Aortic smooth muscle cell (primary cell): ENCODE measurements at places on chromosomes 7 and 10. TPM values are rescaled to one million over a fixed set of nuclear protein-coding genes. Genes with fewer than 3 reads are reported as not detected.

TES gene
- 41.2 and 45.2 TPM in 2 replicates for total RNA-seq

ACBD7 gene
- total RNA-seq: 4.8 and 5.3 TPM in 2 replicates

TRPV6 gene
- under 0.01 and 0.13 TPM in 2 replicates for total RNA-seq

GPR26 gene
- total RNA-seq: not detected in 2 replicates

PNLIPRP1 gene
- not detected in 2 replicates for total RNA-seq

MSS51 gene
- 1.1 and 1.2 TPM in 2 replicates for total RNA-seq

SPDYE16 gene
- total RNA-seq: 0.06 and 0.13 TPM in 2 replicates

CACNA2D1 gene
- 125 and 312 TPM in 2 replicates for total RNA-seq

UTF1 gene
- not detected in 2 replicates for total RNA-seq

NUTM2E gene
- total RNA-seq: under 0.01 and 0.19 TPM in 2 replicates

GPNMB gene
- 172 and 285 TPM in 2 replicates for total RNA-seq

CALCR gene
- not detected in 2 replicates for total RNA-seq

GNAT3 gene
- not detected in 2 replicates for total RNA-seq

DLX5 gene
- not detected in 2 replicates for total RNA-seq

PIP gene
- not detected in 2 replicates for total RNA-seq

PRTFDC1 gene
- 57.2 and 63.4 TPM in 2 replicates for total RNA-seq

ITIH2 gene
- 0.06 and 0.13 TPM in 2 replicates for total RNA-seq

FRMD4A gene
- 45.0 and 58.9 TPM in 2 replicates for total RNA-seq

SDHAF3 gene
- total RNA-seq: 6.0 and 9.0 TPM in 2 replicates

TNKS2 gene
- total RNA-seq: 54.0 and 58.3 TPM in 2 replicates

GRM8 gene
- total RNA-seq: not detected in 2 replicates

LMBR1 gene
- 31.8 and 44.4 TPM in 2 replicates for total RNA-seq

CCDC146 gene
- total RNA-seq: 1.6 and 2.8 TPM in 2 replicates

LZTS2 gene
- total RNA-seq: 65.0 and 82.7 TPM in 2 replicates

TYW1B gene
- total RNA-seq: 1.8 and 3.7 TPM in 2 replicates

FAM25G gene
- not detected in 2 replicates for total RNA-seq

TSPAN13 gene
- 1.6 and 1.8 TPM in 2 replicates for total RNA-seq
